ENCODE measurements at places on chromosomes 5 and 9.

DNA sequence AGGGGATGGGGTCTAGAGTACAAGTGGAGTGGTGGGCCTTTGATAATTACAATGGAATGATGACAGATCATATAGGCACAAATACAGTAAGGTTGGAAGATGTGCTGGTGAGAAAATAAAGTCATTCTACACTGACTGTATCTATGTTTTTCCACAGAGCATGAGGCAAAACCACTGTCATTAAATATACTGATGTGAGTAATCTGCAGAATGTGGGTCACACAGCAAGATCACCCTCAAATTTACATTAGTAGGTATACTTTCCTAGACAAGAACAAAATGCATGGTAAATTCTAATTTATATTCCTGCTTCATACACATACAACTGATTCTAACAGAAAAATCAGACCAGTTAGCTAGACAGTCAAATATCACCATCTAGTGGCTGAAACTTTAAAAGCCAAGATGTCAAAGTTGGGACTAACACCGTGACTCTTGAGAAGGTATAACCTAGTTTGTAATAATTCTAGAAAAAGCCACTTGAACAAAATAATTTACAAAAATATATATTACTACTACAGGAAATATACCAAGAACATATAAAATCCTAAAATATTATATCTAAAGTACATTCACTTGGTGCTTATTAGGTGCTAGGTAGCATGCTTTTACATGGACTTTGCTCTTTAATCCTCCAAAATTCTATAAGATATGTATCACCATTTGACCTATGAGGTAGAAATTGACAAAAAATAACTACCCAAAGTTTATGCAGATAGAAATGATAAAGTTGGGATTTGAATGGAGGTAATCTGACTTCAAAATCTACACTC lies 19.5 kb downstream of the TTC33 start:
- DNase-seq: no peak

DNA sequence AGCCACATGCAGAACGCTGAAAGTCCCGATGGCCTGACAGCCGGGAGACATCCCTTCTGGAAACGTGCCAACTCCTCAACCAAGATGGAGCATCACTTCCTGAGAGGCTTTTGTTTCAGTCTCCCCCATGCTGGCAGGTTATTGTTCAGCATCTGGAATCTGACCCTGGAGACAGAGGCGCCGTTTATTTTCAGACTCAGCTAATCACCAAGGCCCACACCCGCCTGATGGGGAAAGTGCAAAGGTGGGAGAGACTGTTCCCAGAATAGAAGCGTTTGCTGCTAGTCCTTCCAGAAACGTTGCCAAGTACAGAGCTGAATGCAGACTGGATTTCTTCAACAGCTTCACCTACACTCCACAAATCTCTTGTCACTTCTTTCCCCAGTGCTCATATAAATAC lies 41.8 kb upstream of the S1PR3 start:
- DNase-seq: no peak

DNA sequence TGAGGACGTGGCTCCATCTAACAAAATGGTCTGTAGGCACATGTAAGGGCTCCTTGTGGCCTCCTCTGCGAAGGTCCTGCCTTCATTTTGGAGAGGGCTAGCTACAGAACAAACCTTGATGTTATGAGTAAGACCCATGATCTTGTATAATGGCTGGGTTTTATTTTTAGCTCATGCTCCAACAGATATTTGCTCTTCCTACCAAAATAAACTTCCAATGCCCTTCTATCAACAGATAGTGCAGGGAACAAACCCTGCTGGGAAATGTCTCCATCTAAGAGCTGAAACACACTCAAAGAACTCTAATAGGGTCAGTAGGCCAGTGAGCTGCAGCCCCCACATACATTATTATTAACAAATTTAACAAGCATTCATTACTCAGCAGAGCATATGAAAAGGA lies 189.5 kb downstream of the LURAP1L start:
- DNase-seq: no peak

GRCh38 chr5:154058055-154059038 lies 19.6 kb downstream of the MFAP3 start:
- DNase-seq: no peak

DNA sequence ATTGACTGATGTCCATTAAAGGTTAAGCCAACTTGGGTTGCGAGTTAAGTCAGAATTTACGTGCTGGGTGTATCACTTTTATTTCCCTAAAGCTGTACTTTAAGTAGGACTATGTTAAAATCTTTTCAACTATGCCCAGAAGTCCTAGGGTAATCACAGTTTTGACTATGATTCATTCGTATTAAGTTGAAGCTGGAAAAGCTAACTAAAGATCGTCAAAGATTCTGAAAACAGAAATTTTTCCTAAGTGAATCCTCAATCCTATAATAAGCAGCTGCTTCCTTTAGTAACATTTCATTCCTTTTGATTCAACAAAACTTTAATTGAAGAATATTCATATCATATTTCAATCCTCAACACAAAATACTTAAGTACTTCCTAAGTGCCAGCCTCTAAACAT lies 460.4 kb downstream of the ACTL7B start:
- DNase-seq: no peak

Data from aorta (tissue), 5 donors.